ENCODE measurements at places on chromosomes 12 and 14. TPM values are rescaled to one million over a fixed set of nuclear protein-coding genes. Genes with fewer than 3 reads are reported as not detected.

- no peaks in the 10 kb centered on the region for H3K36me3 ChIP-seq
- H3K4me3 ChIP-seq, result no peak overlapping the region
- H3K27ac ChIP-seq, result no peak overlapping the region
- H3K27me3 ChIP-seq, result peaks cover 49% of the 10 kb centered on the region
- no peaks in the 10 kb centered on the region for H3K4me1 ChIP-seq
Observed at GRCh38 chr14:28755198-28755815, 11.3 kb upstream of the FOXG1 start.

DNA sequence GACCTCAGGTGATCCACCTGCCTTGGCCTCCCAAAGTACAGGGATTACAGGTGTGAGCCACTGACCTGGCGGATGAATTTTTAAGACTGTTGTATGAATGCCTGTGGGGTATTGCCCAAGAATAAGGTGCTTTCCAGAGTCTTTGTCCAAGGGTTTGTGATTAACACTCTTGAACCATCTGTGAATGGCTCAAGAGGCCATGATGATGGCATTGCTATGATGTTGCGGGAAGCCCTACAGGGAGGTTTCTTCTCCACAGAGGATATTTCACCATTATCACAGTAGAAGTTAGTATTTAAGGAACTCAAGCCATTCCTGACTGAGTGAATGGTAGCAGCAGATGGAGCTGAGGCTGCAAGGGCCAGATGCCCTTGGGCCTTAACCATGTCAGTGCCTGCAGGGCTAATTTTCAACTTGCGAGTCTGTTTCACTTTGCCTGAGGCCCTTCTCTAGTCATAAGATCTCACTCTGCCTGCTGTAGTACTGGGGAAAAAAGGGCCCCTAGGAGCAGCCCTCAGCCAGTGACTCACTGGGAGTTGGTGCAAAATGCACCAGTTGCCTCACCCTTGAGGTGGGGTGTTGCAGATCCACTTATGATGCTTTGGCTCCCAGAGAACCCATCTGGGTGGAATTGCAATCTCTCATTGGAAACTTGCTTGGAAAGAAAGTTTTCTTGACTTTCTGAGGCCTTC, 108.6 kb upstream of the FLRT2 start:
- no peak overlapping the region for H3K4me3 ChIP-seq
- DNase-seq, result no peak
- no peaks in the 10 kb centered on the region for H3K36me3 ChIP-seq
- H3K27ac ChIP-seq, result no peak overlapping the region
- no peaks in the 10 kb centered on the region for H3K27me3 ChIP-seq

Gene ZNF891
- total RNA-seq, result 6.8 TPM

Gene KRT5
- total RNA-seq, result not detected

Gene LMNTD1
- not detected for total RNA-seq

Gene MYF6
- not detected for total RNA-seq

All from B cell (primary cell).